ENCODE measurements at places on chromosomes 2 and 18. TPM values are rescaled to one million over a fixed set of nuclear protein-coding genes. Genes with fewer than 3 reads are reported as not detected.

- no peak for DNase-seq
Observed at GRCh38 chr2:128375454-128375853, 56.8 kb upstream of the HS6ST1 start.

DNA sequence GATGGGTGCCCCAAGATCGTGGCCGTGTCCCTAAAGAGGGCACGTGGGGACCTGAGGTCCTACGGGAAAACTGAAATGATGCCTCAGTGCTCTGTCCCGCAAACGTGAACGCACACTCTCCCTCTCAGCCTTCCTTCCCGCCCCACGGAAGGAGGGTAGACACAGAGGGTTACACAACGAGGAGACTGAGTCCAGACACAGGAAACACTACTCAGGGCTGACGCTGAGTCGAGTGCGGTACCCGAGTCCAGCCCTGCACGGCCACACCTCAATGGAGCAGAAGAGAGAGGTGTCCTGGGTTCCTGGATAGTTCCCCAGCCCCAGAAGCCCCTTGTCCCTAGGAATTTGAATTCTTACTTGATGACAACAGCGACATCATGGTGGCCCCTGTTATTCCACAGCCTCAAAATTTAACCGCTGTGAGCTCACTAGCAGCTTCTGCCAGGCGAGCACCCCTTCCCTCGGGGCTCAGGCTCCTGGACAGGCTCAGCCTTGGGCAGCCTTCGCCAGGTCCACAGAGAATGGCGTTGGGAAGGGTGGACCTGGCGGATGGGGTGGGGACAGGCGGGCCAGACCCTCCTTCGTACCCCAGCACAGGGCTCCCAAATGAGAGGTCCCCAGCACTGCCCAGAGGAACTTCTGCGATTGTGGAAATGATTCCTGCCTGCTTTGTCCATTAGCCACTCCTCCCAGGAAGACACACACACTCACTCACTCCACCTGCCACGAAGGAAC, 980 bp upstream of the RNPEPL1 start:
- DNase-seq: no peak

GRCh38 chr2:239382384-239382880, 18.4 kb downstream of the HDAC4 start:
- DNase-seq: no peak

DNA sequence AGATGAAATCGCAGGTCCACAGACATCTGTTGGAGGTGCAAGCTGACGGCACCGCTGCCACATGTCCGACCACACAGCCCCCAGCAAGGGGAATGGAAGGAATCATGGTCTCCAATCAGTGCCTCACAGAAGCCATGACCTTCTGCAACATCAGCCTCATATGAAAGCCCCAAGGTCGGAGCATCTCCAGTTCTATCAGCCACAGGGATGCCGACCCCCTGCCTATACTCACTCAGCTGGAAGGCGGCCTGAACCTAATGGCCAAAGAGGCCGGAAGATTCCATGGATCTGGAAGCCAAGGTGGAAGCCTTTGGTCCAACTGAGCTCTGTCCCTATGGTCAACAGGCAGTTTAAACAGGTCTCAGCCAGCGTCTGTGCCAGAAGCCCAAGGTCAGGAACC, 278.8 kb downstream of the TNS1 start:
- no peak for DNase-seq

- DNase-seq: no peak
Observed at GRCh38 chr18:61574665-61575064, 241.4 kb downstream of the CDH20 start.

- DNase-seq: no peak
Observed at GRCh38 chr2:168789776-168790175, 12.7 kb upstream of the NOSTRIN start.

- DNase-seq: no peak
Observed at GRCh38 chr2:133956434-133956935, 297.4 kb upstream of the MGAT5 start.

DNA sequence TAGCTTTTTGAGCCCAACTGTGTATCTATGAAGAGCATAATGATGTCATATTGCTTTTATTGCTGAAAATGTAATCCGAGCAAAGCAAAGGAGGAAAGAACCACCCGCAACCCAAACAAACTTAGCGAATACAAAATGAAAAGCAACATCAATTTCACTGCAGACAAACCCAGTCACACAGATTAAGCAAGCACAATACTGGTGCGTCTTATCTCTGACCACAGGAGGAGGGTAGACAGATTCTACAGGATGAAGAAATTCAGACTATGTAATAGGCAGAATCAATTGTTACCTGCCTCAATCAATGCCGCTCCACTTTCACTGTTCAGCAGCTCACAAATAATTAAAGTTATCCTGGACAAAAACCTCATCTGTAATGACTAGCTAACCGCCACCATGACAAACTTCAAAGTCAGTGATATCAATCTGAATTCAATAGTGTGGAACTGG, 115.5 kb upstream of the SP3 start:
- DNase-seq: no peak

DNA sequence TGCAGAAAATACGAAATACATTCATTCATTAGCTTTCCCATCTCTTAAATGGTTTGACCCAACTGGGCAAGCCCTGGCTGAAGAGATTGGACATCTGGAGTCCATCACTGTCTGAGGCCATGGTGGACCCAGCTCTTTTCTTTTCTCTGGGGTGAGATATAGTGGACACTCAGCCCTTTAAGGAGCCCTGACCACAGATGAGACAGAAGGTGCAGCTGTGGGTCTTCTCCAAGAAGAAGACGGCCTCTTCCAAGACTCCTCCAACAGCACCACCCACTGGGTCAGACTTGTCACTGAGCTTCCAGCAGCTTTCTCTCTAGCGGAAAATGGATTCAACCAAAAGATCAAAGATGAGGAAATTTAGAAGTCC, 27.2 kb downstream of the TWIST2 start:
- DNase-seq: no peak

Gene SLC14A1
- not detected for total RNA-seq

Gene CIDEA
- total RNA-seq: not detected

Gene ADCYAP1
- total RNA-seq: 0.03 TPM

Gene ABCA12
- not detected for total RNA-seq

Gene PROKR1
- total RNA-seq: 2.1 TPM
